Inflammatory macrophage treated with lipopolysaccharide for 1 hour (primary cell): ENCODE measurements at places on chromosomes 3 and 15.

- peak; percentile 60 for DNase-seq
These were observed 6.8 kb upstream of the TRIM69 start for GRCh38 chr15:44729408-44730127.

- DNase-seq = peak; percentile 92
These were observed 254.6 kb downstream of the UACA start for GRCh38 chr15:70508561-70509281.

DNA sequence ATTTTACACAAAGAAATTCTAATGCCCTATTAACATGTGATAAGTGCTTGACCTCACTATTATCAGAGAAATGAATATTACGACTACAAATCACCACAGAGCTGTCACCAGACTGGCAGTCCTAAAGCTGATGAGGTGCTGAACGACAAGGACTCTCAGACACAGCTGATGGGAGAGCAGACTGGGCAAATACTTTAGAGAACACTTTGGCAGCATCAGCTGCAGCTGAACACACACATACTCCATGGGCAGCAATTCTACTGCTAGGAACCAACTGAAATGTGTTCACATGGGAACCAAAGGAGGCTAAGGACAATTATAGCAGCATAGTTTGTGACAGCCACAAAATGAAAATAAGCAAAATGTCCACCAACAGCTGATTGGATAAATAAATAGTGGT lies 45.5 kb downstream of the SUSD5 start:
- DNase-seq = no peak

DNA sequence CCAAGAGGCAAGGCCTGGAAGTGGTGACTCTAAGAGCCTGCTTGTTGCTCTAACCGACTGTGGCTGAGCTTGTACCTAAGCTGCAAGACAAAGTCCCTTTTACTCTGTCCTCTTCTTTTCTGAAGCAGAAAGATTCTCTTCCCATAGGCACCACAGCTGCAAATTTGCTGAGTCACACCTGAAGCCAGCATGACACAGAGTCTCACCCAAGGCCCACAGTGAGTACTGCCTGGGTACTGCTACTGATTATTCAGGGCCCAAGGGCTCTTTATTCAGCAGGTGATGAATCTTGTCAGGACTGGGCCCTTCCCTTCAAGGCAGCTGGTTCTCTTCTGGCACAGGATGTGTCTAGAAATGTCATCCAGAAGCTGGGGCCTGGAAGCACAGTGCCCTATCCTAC lies 18.9 kb upstream of the TIGIT start:
- DNase-seq = no peak

- no peak for DNase-seq
These were observed 223.8 kb upstream of the DNAJC19 start for GRCh38 chr3:181213347-181213746.
